ENCODE measurements at places on chromosomes 3 and 15.
A peak's percentile ranks its signal among the peaks of the same experiment; 100 is the strongest.

DNA sequence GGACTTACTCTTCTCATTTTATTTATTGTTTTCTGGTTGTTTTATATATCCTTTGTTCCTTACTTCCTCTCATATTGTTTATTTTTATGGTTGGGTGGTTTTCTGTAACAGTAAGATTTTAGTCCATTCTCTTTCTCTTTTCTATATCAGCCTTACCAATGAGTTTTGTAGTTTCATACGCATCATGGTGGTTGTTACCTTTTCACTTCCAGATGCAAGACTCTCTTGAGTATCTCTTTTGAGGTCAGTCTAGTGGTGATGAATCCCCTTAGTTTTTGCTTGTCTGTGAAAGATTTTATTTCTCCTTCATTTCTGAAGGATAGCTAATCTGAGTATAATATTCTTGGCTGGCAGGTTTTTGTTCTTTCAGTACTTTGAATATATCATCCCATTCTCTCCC, 57.1 kb upstream of the MFGE8 start:
- ATAC-seq: no peak

DNA sequence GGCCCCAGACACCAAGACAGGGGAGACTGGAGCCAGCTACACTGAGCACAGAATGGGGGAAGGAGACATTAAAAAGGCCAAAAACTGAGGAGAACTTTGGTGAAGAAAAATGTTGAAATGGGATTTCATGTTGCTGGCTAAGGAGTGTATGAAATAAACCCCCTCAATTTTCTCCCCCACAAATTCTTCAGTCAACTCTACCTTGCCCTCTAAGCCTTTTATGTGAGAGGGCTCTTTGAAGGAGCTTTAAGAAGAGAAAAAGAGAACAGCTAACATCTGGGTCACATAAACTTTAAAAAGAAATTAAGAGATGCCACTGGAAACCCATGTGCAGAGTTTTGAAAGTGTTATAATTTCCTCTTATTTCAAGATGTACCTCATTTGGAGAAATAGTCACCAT, 88.6 kb downstream of the ATP8B4 start:
- ATAC-seq: no peak

- peak; percentile 54 for ATAC-seq
Observed at GRCh38 chr15:93036951-93037819, 51.8 kb downstream of the RGMA start.

DNA sequence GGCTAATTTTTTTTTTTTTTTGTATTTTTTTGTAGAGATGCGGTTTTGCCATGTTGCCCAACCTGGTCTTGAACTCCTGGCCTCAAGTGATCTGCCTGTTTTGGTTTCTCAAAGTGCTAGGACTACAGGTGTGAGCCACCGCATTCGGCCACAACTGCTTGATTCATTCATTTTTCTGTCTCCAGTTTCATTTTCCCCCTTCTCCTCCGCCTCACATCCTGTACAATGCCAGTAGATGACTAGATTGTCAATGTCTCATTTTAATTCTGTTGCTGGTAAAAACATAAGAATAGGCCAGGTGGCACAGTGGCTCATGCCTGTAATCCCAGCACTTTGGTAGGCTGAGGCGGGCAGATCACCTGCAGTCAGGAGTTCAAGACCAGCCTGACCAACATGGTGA, 12.0 kb upstream of the ZNF592 start:
- ATAC-seq: no peak

- ATAC-seq: no peak
Observed at GRCh38 chr15:67882487-67883233, 42.8 kb upstream of the RNU6-1 start.

All from motor neuron (in vitro differentiated cells).